ENCODE measurements at places on chromosomes 5 and 9.

GRCh38 chr5:167582886-167583285 is 708.6 kb upstream of the WWC1 start:
- no peak for DNase-seq

- no peak for DNase-seq
Measured at GRCh38 chr5:156391139-156391538, 64.2 kb downstream of the SGCD start.

DNA sequence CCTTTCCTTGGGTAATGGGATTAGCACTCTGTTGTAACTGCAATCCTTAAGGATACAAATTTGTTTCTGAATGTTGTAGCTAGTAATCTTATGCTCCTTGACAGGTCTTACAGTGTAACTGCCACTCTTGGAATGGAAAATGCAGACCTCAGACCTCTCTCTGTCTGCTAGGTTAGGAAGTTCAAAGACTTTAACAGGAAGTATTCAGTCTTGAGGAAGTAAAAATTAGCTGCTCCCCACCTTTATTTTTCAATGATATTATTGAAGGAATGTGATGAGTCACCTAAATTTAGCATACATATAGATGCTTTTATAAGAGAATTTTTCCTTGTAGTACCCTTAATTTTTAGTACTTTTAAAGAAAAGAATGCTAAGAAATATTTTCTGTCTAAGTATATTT is 71.5 kb downstream of the PAM start:
- no peak for DNase-seq

DNA sequence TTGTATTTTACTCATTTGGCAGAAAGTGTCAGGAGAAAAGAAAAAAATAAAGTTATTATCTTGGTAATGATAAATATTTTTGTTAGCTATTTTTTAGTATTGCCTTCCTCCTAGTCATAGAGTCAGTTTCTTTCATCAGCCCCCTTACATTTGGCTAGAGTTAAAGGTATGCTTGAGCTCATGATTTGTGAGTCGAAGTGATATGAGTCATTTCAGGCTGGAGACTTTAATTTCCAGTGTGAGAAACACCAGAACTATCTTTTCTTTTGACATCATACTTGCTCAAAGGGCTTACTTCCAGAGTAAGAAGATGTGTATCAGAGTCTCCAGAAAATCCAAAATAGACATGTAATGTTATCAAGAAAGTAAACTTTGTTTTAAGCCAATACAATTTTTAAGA is 746.7 kb upstream of the TYRP1 start:
- DNase-seq = no peak

Measured in stimulated activated CD8-positive, alpha-beta memory T cell treated with anti-CD3 and anti-CD28 coated beads, Interleukin-2, amount 100 ng/mL, for 1 hour (primary cell).